ENCODE measurements at places on chromosomes 3 and 15.

GRCh38 chr3:110343945-110344344 lies 727.7 kb upstream of the NECTIN3 start:
- H3K27me3 ChIP-seq: no peaks in the 10 kb centered on the region
- H3K4me3 ChIP-seq: no peak overlapping the region
- DNase-seq: no peak
- H3K27ac ChIP-seq: no peak overlapping the region

- DNase-seq: no peak
- H3K36me3 ChIP-seq: no peaks in the 10 kb centered on the region
- no peak overlapping the region for H3K4me3 ChIP-seq
Observed at GRCh38 chr3:55647670-55648069, 160.6 kb upstream of the WNT5A start.

- peaks cover 25% of the 10 kb centered on the region for H3K4me1 ChIP-seq
- H3K4me3 ChIP-seq: peak within 1 kb of the TSS; percentile 84
- H3K27me3 ChIP-seq: no peaks in the 10 kb centered on the region
Observed at GRCh38 chr3:49017971-49018706, at the start of gene DALRD3. TSS of gene DALRD3 (minus strand) at chr3:49018580. CDS start at chr3:49018564, 16 bp downstream.

GRCh38 chr15:77309392-77309791 lies 110.5 kb downstream of the PEAK1 start:
- no peaks in the 10 kb centered on the region for H3K36me3 ChIP-seq
- no peak overlapping the region for H3K27ac ChIP-seq
- H3K4me3 ChIP-seq: no peak overlapping the region
- H3K4me1 ChIP-seq: no peaks in the 10 kb centered on the region
- H3K27me3 ChIP-seq: no peaks in the 10 kb centered on the region
